T-cell (primary cell): ENCODE measurements at places on chromosomes 2 and 18. TPM values are rescaled to one million over a fixed set of nuclear protein-coding genes. Genes with fewer than 3 reads are reported as not detected.

GRCh38 chr2:140567734-140568133, 1563.1 kb downstream of the LRP1B start:
- DNase-seq: no peak

DNA sequence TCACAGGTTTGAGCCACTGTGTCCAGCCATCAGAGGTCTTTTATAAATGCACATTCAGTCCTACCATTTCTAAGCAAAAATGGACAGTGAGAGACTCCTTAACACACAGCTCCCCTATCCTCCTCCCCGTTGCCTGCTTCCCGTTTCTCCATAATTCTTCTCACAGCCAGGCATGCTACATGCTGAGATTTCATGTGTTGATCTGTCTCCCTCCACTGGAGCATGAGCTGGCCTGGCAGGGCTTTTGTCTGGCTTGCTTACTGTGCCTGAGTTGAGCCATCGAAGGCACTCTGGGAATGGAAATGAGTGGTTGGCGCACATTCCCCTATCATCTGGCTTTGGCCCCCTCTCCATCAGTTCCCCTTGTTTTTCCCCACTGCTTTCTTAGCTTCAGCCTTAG, 413.5 kb downstream of the PTPRM start:
- no peak for DNase-seq

- no peak for DNase-seq
Measured at GRCh38 chr2:189726849-189727248, 35.7 kb downstream of the OSGEPL1 start.

GRCh38 chr18:46141199-46141598, 37.0 kb downstream of the HAUS1 start:
- DNase-seq: no peak

DNA sequence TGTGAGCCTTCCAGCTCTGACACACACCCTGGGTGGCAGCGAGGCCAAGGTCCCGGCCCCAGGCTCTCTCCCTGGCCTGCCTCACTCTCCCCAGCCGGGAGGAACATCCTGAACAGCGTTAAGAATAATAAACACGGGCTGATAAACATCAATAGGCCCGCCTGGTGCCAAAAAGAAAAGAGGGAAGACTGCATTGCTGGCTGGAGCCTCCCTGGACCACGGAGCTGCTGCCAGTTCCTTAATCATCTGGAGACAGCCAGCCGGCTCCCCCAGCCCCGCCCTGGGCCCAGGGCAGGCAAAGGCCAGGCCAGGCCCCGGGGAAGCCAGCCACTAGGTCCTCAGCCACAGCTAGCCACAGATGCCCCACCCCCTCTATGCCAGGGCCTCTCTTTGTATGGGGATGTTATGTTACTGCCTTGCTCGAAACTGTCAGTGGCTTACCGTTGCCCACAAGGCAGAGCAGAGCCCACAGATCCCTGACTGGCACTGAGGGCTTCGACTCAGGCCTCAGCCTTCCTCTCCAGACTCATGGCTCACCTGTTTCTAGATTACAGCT, 293.7 kb downstream of the DYSF start:
- DNase-seq: no peak

DNA sequence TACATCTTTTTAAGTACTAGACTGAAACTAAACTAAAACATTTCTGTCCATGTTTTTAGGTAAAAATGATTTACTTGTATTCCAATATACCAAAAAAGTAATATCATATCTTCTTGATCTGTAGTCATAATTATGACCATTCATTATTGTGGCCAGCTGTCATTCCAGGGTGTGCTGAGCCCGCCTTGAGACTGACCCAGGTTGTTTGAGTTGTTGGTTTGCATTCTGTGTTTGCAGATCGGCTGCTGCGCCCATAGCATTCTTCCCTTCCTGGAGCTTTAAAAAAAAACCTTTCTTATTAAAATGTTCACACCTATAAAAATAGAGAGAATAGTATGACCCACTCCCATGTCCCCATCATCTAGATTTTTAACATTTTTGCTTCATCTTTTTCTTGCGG, 101.9 kb downstream of the PRKCE start:
- DNase-seq: no peak

DNA sequence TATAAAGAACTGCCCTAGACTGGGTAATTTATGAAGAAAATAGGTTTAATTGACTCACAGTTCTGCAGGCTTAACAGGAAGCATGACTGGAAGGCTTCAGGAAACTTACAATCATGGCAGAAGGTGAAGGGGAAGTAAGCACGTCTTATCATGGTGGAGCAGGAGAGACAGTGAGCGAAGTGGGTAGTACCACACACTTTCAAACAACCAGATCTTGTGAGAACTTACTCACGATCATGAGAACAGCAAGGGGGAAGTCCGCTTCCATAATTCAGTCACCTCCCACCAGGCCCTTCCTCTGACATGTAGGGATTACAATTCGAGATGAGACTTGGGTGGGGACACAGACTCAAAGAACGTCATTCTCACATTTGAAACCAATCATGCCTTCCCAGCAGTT, 260.1 kb upstream of the FAM98A start:
- DNase-seq: no peak

The LBX2 gene
- total RNA-seq: 0.59 TPM
